Femur (tissue), 1 donor: ENCODE measurements at places on chromosomes 13 and 19.

GRCh38 chr13:113739527-113740285, 19.3 kb upstream of the TMEM255B start:
- no peak for DNase-seq

GRCh38 chr13:33034882-33035520, 18.8 kb downstream of the KL start:
- no peak for DNase-seq

DNA sequence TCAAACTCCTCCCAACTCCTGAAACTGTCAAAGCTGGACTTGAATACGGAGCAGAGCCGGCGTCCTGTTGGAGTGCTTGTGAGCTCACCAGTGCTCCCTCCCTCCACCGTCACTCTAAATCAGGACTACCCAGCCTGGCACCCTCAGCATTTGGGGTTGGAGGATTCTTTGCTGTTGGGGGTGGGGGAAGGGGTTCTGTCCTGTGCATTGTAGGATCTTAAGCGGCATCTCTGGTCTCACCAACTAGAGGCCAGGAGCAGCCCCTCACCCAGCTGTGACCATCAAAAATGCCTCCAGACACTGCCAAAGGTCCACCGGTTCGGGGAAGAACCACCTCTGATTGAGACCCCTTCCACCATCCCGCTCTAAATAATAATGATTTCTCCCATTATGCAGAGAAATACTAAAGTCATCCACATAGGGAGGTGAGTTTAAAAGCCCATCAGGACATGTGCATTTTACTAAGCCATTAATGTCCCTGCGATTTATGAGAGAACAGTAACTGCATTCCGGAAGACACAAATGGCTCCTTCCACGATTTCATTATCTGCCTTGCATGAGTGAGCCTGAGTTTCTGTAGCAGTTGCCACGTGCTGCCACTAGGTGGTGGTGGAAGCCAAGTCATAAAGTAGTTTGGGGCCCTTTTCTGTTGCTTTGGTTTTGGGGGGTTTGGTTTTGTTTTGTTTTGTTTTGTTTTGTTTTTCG, 16.1 kb upstream of the USP29 start:
- DNase-seq: peak; percentile 85

DNA sequence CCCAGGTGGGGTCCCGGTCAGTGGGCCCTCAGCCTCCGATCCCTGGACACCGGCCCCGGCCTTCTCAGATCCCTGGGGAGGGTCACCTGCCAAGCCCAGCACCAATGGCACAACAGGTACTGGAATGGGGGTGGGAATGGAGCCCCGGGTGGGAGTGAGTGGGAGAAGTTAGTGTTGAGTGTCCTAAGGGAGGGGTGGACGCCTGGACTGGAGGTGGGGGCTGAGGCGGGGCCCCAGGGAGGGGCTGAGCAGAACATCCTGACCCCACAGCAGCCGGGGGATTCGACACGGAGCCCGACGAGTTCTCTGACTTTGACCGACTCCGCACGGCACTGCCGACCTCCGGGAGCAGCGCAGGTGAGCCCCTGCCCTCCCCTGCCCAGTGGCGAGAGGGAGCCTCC, 17.7 kb downstream of the EPN1 start:
- DNase-seq: no peak

GRCh38 chr19:49113762-49114629, at the start of gene LIN7B:
Gene LIN7B (plus strand): TSS chr19:49114370. CDS start chr19:49114405, 35 bp downstream.
- DNase-seq: peak; percentile 82

DNA sequence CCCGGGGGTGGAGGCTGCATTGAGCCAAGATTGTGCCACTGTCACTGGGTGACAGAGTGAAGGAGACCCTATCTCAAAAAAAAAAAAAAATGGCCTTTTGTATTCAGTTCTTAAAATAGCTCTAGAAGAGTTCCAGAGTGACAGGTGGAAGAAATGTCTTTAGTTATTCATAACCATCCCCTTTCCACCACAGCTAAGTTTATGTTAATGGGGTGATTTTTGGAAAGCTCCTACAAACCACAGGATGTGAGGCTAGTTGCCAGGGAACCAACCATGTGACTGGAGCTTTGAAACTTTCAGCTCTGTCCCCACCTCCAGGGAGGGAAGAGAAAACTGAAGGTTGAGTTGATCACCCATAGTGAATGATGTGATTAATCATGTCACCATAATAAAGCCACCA, 6.9 kb downstream of the ZNF490 start:
- no peak for DNase-seq

DNA sequence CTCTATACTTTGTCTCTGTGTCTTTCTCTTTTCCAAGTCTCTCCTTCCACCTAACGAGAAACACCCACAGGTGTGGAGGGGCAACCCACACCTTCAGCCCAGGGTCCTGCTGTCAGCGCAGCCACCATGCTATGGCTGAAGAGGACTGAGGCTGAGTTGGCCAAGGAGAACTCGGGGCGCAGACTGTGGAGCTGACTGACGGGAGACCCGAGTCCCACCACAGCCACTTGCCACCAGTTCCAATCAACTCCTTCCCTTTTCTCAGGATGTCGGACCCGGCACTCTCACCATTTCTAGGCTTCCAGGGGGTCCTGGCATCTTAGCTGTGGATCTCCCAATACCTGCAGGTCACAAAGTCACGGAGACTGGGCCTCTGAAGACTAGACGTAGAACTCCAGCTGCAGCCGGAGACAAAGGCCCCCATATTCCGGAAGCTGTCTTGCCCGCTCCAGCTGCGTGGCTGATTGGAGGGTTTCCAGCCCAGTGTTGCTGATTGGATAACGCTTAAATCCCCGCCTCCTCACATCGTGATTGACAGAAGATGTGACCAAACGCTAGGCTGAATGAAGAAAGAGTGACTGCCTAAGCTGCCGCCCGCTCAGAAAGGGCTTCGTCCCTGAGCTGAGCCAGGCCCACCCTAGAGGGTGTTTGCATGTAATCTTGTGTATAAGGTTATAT, 63.6 kb downstream of the ZNF429 start:
- DNase-seq: peak; percentile 98

GRCh38 chr19:36997152-36997842, 80.9 kb upstream of the ZNF420 start:
- DNase-seq: no peak

DNA sequence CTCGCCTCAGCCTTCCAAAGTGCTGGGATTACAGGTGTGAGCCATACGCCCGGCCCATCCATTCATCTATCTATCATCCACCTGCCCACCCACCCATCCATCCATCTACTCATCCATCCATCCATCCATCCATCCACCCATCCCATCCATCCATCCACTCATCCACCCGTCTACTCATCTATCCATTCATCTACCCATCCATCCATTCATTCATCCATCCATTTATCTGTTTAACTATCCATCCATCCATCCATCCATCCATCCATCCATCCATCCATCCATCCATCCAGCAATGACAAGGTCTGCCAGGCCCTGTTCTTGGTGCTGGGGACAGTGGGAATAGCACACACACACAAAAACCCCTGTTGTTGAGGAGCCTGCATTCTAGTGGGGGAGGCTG, 4.5 kb downstream of the VAV1 start:
- no peak for DNase-seq

DNA sequence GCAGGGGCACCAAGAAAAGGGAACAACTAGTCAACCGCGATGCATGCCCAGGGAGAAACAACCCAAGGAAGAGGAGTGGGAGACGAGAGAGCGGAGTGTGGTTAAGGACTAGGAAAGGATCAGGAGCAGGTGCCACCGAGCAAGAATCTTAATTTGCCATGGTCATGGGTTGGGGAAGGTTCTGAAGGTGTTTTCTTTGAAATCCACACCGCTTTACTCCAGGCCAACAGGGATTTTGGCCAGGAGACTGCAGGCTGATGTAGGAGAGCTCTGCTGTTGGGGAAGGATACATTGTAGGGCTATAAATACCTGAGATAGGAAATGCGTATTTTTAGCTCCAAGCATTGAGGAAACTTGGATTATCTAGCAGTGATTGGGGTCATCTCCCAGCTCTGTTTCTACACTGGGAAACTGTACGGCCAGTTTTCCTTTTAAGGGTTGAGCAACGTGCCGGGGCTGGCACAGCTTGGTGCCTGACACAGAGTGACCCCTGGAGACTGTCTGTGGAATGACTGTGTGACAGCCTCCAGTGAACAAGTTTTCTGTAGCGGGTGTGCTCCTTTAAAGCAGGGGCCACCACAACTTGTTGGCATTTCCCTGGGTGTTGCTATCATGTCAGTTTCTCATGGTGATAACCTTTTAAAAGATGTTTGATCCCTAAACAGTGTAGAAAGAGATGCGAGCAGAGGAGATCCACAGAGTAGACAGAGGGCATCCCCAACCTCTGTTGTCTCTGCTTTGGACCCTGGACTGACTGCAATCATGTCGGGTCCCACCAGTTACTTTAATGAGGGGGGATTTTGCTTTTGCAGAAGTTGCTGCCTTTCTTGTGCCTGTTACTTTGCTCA, 34.3 kb downstream of the ZNF536 start:
- no peak for DNase-seq

DNA sequence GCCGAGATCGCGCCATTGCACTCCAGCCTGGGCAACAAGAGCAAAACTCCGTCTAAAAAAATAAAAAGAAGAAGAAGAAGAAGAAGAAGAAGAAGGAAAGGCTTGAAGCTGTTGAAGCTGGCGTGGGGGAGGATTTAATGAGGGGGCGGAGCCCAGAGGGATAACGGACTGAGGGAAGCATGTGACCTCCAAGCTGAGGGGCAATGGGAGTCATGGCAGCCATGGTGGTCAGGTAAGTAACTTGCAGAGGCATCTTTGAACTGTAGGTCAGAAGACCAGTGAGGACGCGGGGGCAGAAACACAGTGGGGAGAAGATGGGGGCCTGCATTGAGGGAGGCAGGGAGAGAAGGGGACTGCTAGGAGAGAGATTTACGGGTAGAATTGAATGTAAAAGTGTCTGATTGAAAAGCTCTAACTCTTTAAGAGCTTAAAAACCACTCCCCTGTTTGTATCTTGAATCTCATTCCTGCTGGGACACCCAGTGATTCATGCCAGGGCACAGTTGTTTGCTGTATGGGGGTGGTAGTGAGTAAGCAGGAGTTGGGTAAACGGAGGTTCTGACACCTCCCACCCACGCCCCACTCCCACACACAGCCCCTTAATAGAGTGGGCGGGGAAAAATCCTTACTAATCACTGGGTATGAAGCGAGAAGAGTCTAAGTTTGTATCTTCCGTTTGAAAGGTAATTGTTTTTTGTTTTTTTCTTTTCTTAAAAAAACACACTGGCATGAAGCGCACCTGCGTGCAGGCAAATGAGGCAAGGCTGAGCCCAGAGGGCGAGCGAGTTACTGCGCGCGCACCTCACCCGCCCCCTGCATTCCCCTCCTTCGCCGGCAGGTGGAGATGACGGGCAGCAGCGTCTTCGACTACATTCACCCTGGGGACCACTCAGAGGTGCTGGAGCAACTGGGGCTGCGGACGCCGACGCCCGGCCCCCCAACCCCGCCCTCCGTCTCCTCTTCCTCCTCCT, 13.0 kb downstream of the TMEM160 start:
- DNase-seq: peak; percentile 92

GRCh38 chr19:58328999-58329398, 2.2 kb downstream of the ZSCAN22 start:
- DNase-seq: no peak

GRCh38 chr13:82501834-82502233, 1380.4 kb downstream of the SLITRK1 start:
- no peak for DNase-seq

DNA sequence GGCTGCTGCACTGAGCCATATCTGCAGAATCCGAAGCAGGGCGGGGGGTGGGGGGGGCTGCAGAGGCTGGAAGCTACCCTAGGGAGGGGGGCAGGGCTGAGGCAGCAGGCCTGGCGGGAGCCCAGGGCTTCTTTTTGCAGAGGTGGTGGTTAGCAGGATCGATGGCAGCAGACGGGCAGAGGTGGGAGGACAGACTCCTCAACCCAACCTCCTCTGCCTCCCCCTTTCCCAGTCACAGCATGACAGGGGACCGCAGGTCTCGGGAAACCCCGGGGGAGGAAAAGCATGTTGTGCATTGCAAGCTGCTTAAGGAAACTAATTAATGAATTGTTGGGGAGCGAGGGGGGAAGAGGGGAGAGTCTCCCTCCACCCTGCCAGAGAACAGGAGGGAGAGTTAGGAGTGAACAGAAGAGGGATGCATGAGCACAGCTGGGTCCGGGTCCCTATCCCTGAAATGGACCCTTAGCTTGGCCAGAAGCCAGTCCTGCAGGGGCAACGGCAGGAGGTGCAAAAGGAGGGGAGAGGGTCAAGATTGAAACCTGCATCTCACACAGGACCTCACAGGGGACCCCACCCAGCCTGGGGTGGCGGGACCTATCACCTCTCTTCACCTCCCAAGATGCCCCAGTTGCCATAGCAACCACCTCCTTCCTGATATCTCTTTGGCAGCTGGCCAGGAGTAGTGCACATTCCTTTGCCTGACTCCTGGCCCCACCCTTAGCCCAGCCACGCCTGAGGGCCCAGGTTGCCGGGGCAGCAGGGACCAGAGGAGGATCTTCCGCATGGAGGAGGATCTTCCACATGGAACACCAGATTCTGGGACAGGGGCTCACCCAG, 1.8 kb downstream of the FXYD7 start:
- no peak for DNase-seq
